GDM1 (cell line): ENCODE measurements at places on chromosomes 11 and 22.
A peak's percentile ranks its signal among the peaks of the same experiment; 100 is the strongest.

GRCh38 chr11:100961633-100962032 is 168.0 kb downstream of the PGR start:
- DNase-seq, result no peak

GRCh38 chr11:2804189-2804588 is 81.4 kb downstream of the CDKN1C start:
- DNase-seq, result no peak

- DNase-seq, result no peak
Observed at GRCh38 chr11:110249066-110249465, 47.3 kb downstream of the RDX start.

GRCh38 chr22:50622723-50623327 is 5.1 kb downstream of the ARSA start:
- no peak for DNase-seq

- no peak for DNase-seq
Observed at GRCh38 chr11:112745973-112746372, 215.2 kb upstream of the NCAM1 start.

DNA sequence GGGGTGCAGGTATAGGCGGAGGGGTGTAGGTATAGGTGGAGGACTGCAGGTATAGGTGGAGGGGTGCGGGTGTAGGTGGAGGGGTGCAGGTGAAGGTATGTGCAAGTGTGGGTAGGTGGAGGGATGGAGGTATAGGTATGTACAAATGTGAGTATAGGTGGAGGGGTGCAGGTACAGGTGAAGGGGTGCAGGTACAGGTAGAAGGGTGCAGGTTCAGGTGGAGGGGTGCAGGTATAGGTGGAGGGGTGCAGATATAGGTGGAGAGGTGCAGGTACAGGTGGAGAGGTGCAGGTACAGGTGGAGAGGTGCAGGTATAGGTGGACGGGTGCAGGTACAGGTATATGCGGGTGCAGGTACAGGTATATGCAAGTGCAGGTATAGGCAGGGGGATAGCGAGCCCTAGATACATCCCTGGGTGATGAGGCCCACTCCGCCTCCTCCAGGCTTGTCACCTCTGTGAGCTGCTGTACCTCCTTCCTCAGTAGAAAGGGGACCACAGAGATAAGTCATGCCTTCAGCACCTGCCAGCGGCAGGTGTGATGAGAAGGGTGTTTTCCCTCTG is 17.2 kb downstream of the LINC01488 start:
- no peak for DNase-seq

GRCh38 chr11:13338019-13338426 is 60.4 kb downstream of the BMAL1 start:
- no peak for DNase-seq

DNA sequence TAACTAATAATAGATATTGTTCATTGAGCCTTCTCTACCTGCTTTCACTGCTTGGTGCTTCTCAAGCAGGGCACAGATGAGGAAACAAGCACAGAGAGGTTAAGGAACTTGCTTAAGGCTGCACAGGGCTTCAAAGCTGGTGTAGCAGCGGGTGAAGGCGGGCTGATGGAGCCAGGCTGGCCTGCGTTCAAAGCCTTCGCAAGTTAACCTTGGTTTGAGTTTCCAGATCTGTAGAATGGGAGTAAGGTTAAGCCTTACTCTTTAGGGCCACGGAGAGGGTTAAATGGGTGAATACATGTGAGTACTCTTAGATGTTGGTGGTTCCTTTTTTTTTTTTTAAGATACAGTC is 36.2 kb upstream of the EIF3D start:
- no peak for DNase-seq

DNA sequence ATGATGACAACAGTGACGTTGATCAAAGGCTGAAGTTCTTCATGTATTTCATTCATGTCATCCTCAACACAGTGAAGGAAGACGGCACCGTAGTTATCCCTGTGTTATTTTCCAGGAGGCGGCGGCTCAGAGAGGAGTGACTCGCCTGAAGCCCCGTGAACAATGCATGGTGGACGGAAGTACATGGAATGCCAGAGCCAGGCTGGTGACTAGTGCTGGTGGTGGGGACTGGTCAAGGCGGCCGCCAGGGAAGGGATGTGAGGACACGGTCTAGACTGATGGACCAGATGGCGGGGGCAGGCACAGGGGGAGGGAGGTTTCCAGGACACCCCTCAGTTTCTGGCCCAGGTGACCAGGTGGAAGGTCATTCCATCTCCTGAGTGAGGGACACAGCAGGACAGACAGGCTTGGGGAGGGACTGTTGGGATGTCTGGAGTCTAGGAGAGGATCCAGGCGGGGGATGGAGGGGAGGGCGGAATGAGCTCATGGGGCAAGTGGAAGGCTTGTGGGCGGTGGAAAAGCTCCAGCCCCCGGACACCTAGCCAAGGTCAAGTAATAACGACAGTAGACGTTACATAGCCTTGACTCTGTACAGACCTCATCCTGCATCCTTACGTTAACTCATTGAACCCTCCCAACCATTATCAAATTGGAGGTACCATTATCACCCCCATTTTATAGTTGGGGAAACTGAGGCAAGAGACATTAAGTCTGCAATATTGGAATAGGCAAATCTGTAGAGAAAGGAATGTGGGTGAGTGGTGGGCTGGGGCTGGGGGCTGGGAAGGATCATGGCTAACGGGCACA is 16.0 kb upstream of the PICK1 start:
- no peak for DNase-seq

DNA sequence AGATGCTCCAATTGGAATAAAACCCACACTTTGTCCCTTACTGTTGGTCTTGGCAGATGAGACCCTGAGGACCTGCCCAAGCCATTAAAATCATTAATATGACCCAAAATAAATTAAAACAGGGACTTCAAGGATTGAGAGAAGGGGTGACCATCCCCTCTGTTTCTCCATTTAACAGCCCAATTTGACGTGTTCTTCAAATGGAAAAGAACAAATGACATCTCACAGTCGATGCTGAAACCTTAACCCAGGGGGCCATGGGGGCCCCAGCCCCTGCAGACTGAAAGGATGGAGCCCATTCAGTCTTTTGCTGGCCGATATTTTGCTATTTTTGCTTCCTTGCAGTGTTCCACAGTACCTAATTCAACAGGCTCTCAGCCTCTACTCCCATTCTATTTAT is 20.5 kb downstream of the ZNF74 start:
- no peak for DNase-seq

GRCh38 chr22:48708558-48709245 is 1119.0 kb downstream of the BRD1 start:
- DNase-seq, result no peak

DNA sequence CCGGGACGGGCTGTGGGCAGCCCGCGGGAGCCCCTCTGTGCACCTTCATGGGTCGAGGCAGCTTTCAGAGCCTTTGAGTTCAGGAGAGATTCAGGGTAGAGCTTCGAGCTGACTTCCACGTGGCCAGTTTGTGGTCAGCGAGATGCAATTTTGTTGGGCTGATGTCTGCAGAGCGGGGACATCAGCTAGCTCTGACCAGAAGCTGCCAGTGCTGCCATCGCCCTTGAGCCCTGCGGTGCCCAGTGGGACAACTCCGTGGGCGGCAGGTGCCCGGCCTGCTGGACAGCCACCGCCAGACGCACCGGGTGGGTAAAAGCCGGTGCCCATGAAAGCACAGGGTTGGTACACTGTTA is 719 bp downstream of the TALDO1 start:
- no peak for DNase-seq

- DNase-seq, result no peak
Observed at GRCh38 chr11:31026315-31026714, 343.2 kb downstream of the DCDC1 start.

- no peak for DNase-seq
Observed at GRCh38 chr22:36287881-36288515, 35.1 kb downstream of the APOL1 start.

- no peak for DNase-seq
Observed at GRCh38 chr11:91585035-91585801, 639.4 kb upstream of the FAT3 start.

DNA sequence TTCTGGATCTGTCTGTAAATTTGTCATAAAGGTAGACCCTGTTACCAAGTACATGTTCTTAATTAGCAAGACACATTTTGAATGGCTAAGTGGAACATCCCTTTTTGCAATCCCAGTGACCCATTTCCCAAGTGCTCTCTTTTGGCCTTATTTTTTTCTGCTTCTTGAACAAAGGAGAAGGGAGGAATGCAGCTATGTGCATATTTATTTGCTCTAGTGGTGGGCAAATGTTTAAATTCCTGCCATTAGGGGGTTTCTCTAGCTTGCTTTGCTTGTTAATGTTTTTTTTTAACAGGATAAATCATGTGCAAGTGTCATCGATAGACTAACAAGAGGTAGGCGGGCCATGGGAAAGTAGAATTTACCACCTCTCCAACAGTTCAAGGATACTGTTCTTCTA is 135.7 kb downstream of the COMMD9 start:
- no peak for DNase-seq

GRCh38 chr11:47950396-47950795 is 30.0 kb upstream of the PTPRJ start:
- DNase-seq, result peak; percentile 43

- DNase-seq, result no peak
Observed at GRCh38 chr11:5938603-5938965, 3.5 kb upstream of the OR56A3 start.

GRCh38 chr11:110447343-110447742 is 17.6 kb downstream of the FDX1 start:
- no peak for DNase-seq

- no peak for DNase-seq
Observed at GRCh38 chr11:45108070-45109064, 38.1 kb upstream of the PRDM11 start.

DNA sequence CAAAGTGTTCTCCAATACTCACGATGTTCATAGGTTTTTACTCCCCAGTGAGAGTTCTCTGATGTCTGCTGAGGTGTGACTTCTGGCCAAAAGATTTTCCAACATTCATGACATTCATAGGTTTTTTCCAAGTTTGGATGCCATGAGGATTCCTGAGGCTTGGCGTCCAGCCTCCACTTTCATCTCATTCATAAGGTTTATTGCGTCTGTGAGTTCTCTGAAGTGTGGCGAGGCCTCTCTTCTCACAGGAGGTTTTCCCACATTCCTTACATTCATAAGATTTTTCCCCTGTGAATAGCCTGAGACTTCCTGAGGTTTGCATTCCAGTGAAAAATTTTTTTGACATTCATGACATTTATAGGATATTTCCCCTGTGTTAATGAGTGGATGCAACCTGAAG is 1014.1 kb downstream of the LRRC4C start:
- no peak for DNase-seq

GRCh38 chr11:33399421-33399820 is 142.2 kb downstream of the HIPK3 start:
- no peak for DNase-seq

DNA sequence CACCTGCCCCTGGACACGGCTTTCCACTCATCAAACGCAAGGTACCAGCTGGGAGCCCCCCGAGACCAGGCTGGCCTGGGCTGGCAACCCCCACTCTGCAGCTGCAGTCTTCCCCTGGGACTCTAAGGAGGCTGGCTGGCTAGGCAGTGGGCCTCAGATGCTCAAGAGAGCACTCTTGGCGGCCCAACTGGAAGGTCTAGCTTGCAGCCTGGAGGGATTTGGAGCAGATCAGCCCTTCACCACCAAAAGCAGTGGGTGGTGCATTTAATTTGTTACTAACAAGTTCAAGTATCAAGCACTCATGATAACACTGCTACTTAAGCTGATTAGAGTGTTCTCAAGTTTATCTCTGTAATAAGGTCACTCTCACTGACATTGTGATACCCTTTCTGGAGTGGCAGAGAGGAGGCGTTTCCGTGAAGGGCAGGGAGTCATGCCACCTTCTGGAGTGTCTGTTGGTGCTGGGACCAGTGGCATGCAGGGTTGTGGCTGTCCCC is 21.5 kb downstream of the C22orf23 start:
- DNase-seq, result no peak

- DNase-seq, result no peak
Observed at GRCh38 chr11:120912504-120912903, 111.4 kb upstream of the TBCEL start.

DNA sequence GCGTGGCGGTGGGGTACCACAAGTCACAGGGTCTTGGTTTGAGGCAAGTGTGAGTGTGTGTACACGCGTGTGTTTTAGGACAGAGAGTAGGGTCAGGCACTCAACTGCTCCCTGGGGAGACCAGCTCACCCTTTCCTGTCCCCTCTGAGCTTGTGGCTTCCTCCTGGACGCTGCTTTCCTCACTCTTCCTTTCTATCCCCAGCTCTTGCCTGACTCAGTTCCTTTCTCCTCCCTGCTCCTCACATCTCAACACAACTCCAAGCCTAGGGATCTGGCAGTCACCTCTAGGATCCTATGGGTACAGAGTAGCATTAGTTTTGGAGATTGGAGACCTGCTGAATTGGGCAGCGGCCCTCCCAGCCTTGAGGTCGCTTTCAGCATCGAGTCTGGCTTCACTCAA is 4.1 kb downstream of the CLCF1 start:
- no peak for DNase-seq
